ENCODE measurements at places on chromosomes 7 and 10.

DNA sequence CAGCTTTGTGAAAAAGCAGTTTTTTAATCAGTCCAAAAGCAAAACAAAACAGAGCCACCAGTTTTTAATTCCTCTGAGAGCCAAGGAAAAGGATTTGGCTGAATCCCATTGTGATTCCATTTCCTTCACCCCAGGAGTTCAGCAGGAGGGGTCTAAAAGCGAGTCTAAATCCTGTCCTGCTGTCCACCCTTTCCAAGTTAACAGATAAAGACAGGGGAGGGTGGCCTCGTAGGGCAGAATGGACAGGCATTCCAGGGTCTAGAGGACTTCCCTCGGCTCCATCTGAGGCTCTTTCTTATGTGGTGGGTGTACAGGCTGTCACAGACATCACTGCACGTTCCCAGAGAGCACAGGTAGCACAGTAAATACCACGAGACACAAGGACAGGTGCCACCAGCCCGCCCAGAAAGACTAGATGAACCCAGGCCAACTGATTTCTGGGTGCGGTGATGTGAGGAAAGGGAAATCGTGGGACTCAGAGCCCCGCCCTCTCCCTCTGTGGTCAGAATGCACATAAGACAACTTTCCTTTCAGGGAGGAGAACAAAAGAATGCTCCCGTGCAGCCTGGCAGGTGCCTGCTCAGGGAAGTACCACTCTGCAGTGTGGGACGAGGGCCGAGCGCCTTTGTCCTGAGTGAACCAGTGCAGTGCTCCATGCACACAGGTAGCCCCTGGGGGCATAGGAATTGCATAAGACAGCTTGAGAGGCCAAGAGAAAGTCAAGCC is 119.7 kb downstream of the ABLIM1 start:
- DNase-seq: peak; percentile 60

DNA sequence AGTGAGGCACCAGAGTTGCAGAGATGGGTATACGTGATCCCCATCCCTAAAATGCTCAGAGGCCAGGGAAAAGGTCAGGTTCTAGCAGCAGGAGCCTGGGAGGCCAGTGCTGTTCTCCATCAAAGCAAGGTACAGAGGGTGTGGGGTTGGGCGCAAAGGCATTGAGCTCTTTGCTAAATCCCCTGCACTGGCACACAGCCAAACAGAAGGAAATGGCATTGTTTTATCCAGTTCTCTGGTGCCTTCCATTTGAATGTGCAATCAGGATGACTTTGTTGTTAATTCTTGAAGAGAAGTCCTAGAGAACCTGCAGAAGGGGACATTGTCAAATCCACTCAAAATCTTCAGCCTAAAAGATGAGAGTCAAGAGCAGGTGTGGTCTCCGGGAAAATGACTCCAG is 111.3 kb upstream of the CHST15 start:
- DNase-seq: no peak

DNA sequence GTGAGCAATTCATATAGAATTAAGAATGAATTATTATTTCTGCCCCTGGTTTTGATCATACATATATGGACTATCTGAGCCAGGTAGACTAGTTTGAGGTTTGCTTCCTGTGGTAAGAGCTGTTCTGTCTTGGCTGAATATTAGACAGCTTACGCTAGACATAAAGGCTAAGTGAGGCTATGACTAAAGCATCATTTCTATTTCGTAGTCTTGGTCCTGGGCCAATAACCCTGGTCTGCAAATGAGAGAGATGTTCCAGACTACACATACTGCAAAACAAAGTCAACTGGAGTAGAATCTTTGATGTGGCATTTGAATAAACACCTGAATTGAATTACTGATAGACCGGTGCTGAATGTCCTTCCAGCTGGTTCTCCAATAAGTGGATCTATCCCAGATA is 40.8 kb upstream of the CACNB2 start:
- DNase-seq: no peak

DNA sequence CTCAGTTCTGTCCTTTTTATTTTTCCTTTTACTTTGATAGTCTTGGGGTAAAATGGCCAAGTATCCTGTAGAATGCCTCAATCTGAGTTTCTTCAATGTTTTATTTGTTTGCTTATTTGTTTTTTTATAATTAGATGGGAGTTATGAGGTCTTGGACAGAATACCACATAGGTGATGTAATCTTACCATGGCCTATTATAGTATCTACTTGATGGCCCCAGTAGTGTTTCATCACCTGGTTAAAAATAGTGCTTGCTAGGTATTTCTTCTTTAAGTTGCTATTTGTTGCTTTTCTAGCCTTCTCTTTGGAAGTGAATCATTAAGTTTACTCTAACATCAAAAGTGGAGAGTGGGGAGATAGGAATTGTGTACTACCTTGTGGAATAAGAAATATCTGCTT is 1020.0 kb upstream of the KCND2 start:
- DNase-seq: no peak

DNA sequence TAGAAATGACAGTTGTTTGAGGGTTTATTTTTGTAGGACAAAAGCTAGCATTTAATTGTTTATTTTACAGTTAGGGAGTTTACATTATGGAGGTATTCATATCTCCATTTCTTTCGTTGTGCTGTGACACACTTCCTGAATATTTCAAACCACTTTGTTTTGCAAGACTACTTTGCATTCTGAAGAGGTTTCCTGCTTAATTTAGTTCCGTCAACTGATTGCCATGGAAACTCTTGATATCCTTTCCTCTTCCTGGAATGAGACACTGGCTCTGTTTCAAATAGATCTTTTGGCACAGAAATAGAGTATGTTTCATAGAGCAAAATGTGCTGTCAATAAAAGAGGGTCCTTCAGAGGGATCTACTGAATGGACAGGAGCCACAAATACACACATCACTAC is 159.5 kb upstream of the AGR3 start:
- no peak for DNase-seq

- peak; percentile 78 for DNase-seq
These were observed 961 bp downstream of the SCRN1 start for GRCh38 chr7:29988424-29989256.

GRCh38 chr7:13778967-13779366 is 210.5 kb downstream of the ETV1 start:
- no peak for DNase-seq

- no peak for DNase-seq
These were observed 49.9 kb upstream of the RELN start for GRCh38 chr7:104039363-104039762.

Measured in ELF-1 (cell line).